LHCN-M2 (cell line): ENCODE measurements at places on chromosomes 3 and 15. TPM values are rescaled to one million over a fixed set of nuclear protein-coding genes. Genes with fewer than 3 reads are reported as not detected.

DNA sequence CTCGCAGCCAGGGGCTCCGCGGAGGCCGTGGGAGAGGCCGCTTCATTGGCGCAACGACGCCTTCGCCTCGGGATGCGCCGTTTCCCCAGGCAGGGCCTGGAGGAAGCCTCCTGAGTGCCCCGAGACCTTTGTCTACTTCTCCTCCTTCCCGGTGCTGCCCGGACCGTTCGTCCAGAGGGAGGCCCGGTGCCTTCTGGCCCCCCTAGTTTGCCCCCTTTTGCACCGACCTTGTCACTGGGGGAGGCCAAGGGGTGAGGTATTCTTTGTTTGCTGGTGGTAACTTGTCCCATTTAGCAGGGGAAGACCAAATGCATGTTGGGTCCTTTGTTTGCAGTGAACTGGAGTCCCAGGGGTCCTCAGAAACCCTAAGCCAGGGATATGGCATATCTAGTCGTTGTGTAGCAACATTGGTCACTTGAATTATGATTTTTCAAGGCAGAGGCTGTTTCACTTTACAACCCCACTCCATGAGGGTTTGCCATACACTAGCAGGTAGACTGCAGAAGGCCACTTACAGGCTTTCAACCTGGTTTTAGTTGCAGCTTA, 615 bp downstream of the DHX30 start:
- peak; percentile 22 for DNase-seq

DNA sequence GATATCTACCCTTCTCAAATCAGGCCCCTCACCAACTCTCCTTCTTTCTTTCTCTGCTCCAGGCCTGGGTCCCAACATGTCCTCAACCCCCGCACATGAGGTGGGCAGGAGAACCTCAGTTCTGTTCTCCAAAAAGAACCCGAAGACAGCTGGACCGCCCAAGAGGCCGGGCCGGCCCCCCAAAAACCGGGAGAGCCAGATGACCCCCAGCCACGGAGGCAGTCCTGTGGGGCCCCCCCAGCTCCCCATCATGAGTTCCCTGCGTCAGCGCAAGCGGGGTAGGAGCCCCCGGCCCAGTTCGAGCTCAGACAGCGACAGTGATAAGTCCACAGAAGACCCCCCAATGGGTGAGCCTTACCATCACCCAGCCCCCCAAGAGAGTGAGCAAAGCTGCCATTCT, 5.6 kb upstream of the OGG1 start:
- no peak for DNase-seq

The RABL3 gene
- total RNA-seq: 23.9 and 31.1 TPM in 2 replicates

GRCh38 chr15:43471975-43472374, 21.0 kb downstream of the TP53BP1 start:
- DNase-seq: no peak

DNA sequence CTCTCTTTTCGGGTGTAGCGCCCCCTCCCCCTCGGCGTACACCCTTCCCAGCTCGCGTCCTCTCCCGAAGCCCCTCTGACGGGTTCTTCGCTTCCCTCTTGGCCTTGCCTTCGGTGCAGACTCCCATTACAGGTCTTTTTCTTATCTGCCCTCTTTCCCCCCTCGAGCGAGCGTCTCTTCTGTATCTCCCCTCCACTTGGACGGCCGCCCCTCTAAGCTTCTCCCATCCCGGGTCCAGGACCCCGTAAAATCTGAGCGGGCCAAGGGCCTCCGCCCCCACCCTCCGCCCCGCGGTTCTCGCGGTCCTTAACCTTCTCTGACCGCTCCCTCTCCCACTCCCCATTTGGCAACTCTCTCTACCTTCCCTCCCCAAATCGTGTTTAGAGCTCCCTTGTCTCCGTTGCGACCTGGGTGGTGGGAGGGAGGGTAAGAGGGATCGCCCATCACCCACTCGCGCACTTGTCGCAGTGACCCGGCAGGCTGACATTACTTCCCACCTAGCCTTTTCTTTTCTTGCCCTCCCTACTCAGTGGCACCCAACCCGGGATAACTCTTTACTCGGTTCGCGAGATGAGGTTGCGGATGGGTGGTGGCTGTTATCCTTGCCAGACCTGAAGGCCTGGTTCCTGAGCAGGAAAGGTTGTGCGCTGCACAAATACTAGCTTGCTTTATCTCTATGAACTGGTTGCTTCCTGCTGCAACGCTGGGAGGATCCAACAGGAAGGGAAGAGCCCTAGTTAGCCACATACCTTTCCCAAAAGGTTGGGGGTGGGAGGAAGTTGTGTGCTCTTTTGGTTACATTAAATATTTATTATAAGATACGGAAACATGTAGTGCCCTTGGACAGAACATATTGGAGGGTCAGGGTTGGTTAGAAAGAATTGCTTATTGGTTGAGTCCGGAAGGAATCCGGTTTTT, 922 bp downstream of the RAB11A start:
- peak; percentile 19 for DNase-seq

The DPPA2 gene
- not detected in 2 replicates for total RNA-seq

DNA sequence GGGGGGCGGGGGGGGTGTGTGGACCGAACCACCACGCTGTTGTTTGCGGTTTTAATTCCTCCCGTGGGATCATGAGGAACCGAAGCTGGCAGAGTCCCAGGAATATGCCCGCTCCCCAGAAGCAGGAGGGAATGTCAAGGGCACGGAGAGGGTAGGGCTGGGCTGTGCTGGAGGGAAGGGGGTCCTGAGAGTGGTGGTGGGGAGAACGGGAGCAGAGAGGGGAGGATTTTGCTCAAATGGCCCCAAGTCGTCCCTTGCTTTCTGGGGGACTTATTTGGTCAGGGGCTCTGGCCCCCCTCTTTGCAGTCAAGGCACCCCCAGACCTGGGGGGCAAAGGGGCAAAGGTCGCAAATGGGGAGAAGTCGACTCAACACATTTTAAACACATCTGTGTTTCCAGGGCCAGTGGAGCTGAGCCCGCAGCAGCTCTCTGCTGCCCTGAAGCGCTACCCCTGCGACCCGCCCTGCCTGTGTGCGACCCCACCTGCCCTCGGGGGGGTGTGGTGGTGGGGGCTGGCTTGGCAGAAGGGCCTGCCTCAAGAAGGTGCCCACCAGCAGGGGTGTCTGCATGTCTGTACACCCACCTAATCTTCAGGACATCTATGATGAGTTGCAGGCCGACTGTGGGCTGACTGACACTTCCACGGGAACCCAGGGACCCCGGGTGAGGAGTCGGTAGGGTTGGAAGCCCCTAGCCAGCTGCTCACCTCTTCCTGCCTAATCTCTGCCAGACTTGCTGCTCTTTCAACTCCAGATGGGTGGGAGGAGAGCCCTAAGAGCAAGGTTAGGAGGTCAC, 602 bp upstream of the ATP2B2 start:
- DNase-seq: no peak

GRCh38 chr3:96869316-96869715, 54.9 kb downstream of the EPHA6 start:
- no peak for DNase-seq

DNA sequence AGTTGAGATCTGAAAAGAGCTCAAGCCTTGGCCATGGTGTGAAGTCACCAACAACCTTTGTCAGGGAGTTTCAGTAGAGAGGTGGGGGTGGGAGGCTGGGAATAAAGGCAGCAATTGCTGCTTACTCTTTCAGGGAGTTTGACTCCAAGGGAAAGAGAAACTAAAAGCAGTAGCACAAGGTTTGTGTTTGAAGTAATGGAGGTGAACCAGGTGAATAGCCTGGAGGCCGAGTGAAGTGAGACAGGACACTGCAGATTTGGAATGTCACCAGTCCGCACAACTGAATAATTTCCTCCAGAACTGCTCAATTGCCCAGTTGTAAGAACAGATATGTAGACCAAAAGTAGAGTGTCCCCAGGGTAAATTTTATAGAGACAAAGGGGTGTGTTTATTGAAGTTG, 44.1 kb downstream of the CD86 start:
- DNase-seq: no peak

DNA sequence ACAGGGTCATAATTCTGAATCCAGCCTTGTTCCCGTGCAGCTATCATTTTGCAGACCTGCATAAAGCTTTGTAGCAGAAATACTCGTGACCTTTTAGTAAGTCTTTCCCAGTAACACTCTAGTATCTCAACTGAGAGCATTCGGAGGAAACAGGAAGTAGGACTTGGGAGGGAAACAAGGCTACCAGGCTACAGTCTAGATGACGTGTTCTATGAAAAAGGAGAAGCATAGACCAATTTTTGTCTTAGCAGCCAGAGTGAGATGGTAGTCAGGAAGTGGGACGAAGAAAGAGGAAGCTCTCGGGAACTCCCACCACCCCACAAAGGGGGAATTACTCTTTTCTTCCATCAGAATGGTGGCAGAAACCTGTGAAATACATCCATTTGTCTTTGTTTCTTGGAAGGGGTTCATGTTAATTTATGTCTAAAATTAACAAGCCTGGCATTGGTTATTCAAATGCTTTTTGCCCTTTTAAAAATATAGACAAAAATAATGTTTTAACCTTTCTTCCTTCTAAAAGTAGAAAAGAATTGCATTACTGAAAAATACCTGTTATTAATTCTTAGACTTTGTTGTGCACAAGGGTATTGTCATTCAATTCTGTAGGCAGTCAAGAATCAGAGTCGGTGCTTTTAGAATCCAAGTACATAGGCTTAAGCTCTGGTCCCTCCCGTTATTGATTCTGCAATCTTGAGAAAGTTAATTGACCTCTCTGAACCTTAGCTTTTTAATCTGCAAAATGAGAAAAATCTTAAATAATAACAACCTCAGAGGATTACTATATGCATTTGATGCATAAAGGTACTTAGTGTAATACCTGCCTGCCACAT, 1.6 kb upstream of the SUCNR1 start:
- no peak for DNase-seq

DNA sequence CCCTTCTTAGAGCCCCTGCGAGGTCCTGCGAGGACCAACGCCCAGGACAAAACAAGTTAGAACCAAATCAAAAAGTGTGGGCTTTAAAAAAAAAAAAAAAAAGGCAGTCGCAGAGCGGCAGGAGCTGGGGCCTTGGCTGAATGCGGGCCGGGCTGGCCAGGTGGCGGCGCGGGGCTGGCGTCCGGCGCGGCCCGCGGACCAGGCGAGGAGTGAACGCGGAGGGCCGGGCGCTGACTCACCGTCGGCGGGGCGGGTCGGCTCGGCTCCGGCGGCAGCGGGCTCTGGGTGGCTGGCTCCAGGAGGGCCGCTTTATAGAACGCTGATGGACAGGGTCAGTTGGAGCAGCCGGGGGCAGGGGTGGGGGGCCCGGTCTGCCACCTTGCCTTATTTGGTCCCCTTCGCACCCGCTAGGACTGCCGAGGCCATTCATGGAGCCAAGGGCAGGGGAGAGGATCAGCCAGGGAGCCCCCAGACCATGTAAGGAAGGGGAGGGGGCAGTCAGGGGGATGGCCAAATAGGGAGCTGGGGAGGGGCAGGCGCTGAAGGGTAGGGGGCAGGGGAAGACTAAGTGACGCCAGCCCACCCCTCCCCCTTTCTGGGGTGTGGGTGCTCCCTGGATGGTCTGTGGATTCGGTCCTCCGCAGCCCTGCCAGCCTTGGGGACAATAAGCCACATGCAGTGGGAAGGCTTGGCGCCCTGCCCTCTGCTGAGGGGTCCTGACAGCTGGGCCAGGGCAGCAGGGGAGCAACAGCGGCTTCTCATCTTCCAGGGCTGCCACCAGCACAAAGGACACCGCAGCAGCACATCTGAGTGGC, at the start of gene ACTC1:
TSS of gene ACTC1 (minus strand) at position 283 of the 815 bp plus-strand sequence. CDS start 741 bp downstream, outside the sequence.
- peak; percentile 83 for DNase-seq

GRCh38 chr3:29694783-29695182, 413.9 kb downstream of the RBMS3 start:
- peak; percentile 95 for DNase-seq

DNA sequence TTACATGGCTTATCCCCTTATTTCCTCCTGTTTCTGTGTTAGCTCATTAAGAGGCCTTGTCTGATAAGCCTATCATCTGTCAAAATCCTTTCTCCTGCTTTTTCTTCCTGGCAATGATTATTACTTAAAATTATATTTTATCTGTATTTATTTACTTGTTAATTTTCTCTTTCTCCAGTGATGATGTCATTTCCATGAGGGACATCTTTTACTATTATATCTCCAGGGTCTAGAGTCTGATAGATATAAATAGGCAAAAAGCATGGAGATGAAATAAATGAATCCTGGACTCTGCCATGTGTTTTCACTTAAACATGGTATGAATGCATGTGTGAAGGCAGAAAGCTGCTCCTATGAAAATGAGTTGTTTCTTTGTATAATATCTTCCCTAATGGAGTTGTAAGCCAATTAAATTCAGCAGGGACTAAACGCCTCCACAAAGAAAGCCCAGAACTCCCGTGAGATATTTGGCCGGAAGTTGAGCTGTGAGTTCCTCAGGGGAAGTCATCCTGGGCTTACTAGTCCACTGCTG, 375.2 kb downstream of the TUSC7 start:
- DNase-seq: no peak

DNA sequence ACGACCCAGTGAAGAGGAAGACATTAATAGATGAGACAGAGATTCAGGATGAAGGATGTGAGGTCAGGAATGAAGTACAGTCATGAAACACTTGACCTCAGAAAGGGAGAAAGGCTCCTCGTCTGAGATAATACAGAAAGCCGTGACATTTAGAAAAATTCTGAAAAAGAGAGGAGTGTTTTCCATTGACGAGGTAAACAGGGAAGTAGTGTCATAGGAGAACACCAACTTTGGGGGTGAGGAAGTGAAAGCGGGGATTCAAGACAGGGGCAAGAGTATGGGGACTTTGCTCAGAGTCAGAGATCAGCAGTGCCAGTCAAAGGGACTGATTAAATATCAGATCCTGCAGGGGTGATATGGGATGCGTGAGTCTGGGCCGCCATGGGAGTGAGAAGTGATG, 160.9 kb downstream of the PLCL2 start:
- no peak for DNase-seq

The SLC22A13 gene
- 0.29 and 1.2 TPM in 2 replicates for total RNA-seq

GRCh38 chr3:152646004-152646403, 188.9 kb upstream of the P2RY1 start:
- no peak for DNase-seq

- DNase-seq: peak; percentile 10
These were observed 60.5 kb upstream of the MME start for GRCh38 chr3:155019575-155019974.

- no peak for DNase-seq
These were observed 750.6 kb downstream of the CADM2 start for GRCh38 chr3:85709346-85709892.

- DNase-seq: peak; percentile 71
These were observed 478.2 kb upstream of the DPH6 start for GRCh38 chr15:36024031-36024688.

The FAH gene
- total RNA-seq: 29.7 and 30.1 TPM in 2 replicates
